ENCODE measurements at places on chromosomes 5 and 9. TPM values are rescaled to one million over a fixed set of nuclear protein-coding genes. Genes with fewer than 3 reads are reported as not detected.

DNA sequence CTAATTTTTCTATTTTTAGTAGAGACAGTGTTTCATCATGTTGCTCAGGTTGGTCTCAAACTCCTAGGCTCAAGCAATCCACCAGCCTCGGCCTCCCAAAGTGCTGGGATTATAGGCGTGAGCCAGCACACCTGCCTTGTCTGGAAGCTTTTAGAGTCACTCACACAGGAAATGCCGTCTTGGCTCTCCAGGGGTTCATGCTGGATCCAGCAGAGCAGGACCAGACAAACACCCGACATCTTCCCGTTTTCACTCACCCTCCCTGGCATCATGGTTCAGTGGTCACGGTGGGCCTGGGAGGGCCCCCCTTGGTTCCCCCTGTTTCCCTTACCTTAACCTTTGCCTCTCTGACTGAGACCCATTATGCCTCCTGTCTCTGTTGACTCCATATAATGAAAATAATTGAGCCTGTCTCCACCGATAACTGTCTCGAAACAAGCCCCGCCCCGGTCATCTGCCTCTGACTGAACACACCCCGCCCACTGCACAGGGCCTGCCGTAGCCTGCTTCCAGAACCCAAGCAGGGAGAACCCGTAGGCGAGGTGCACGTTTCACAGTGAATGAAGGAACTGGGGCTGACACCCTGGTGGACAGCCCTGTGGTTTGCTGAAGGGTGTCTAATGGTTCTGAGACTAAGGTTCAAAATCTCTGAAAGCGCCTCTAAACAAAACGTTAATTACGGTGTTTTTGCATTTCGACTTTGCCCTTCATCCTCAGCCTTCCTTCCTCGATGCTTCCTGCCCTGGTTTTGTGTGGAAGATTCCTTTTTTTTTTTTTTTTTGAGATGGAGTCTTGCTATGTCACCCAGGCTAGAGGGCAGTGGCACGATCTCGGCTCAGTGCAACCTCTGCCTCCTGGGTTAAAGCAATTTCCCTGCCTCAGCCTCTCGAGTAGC, 39.7 kb upstream of the SPRY4 start:
- H3K27ac ChIP-seq, result peak overlapping the region; percentile 51
- no peaks in the 10 kb centered on the region for H3K27me3 ChIP-seq
- no peaks in the 10 kb centered on the region for H3K36me3 ChIP-seq

- H3K27me3 ChIP-seq, result peaks cover 20% of the 10 kb centered on the region
- peak overlapping the region; percentile 64 for H3K27ac ChIP-seq
- H3K4me1 ChIP-seq, result peaks cover 71% of the 10 kb centered on the region
- no peaks in the 10 kb centered on the region for H3K36me3 ChIP-seq
- no peak for DNase-seq
Measured at GRCh38 chr5:139651043-139651834, 3.1 kb downstream of the CXXC5 start.

The EPB41L4B gene
- 1.2 TPM for total RNA-seq

GRCh38 chr5:22669345-22669744, 183.8 kb downstream of the CDH12 start:
- no peak overlapping the region for H3K27ac ChIP-seq
- H3K4me1 ChIP-seq, result no peaks in the 10 kb centered on the region
- no peaks in the 10 kb centered on the region for H3K27me3 ChIP-seq
- no peak for DNase-seq
- H3K36me3 ChIP-seq, result peaks cover under 1% of the 10 kb centered on the region
- no peak overlapping the region for H3K4me3 ChIP-seq

DNA sequence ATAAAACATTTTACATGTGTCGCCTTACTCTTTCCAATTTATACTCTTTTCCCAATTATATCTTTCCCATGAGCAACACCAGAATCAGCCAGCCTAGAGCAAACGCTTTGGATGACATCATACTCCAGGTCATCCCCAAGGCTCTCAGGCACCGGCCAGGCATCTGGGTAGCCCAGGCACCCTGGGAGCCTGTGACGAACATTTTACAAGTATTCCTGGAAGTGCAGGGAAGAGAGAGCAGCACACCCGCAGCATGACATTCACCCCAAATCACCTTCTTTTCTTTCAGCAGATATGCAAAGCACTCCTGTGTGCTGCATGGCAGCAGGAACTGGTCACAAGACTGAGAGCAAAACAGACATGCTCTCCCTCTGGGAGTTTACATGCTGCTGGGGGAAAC, 75.7 kb upstream of the SMIM23 start:
- no peak for DNase-seq
- H3K36me3 ChIP-seq, result no peaks in the 10 kb centered on the region
- peaks cover 13% of the 10 kb centered on the region for H3K4me1 ChIP-seq
- no peak overlapping the region for H3K4me3 ChIP-seq

The BHMT2 gene
- not detected for total RNA-seq

- no peaks in the 10 kb centered on the region for H3K27me3 ChIP-seq
- H3K4me1 ChIP-seq, result peaks cover 10% of the 10 kb centered on the region
- H3K27ac ChIP-seq, result no peak overlapping the region
- H3K4me3 ChIP-seq, result no peak overlapping the region
- DNase-seq, result no peak
Measured at GRCh38 chr5:116395631-116396203, 178.9 kb downstream of the SEMA6A start.

DNA sequence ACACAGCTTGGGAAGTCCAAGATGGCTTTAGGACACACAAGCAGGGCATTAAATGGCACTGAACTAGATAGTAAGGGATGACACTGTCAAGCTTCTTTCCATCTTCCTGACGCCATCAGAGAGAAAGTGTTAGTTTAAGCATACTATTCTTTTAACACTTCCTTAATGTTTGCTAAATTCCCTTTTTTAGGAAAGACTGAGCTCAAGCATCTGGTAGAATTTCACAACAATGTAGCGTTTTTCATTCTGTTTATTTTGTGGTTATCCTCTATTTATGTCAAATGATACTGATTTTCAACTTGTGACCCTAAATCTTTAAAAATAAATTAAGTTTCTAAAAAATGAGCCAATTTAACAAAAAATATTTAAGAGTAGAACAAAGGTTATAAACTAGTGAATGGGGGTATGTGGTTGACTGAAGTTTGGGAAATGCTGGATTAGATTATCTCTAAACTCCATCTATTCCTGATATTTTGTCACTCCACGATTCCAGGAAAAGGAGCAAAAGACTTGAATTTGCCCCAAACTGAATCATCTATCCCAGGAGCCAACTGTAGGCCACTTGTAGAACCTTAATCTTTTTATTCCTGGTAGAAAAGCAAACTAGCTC, 147.4 kb upstream of the KLF9 start:
- DNase-seq, result no peak
- H3K27ac ChIP-seq, result no peak overlapping the region
- H3K36me3 ChIP-seq, result no peaks in the 10 kb centered on the region
- peaks cover 3% of the 10 kb centered on the region for H3K4me1 ChIP-seq
- H3K4me3 ChIP-seq, result no peak overlapping the region

The CDH6 gene
- total RNA-seq, result 233 TPM

DNA sequence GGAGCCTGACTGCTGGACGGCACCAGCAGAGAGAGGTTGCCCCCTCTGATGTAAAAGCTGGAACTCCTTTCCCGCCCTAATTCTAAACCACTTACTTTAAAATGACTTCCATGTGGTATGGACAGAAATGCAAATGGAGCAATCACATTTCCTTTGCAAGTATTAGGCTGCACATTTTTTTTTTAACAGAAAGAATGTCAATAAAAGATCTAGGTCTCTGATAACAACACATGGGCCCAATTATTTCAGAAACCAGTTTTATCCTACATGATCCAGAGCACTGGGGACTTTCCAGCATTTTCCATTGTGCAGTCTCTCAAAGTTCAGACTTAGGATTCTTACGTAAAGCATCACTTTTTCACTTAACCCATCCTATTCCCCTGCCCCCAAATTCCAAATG, 203.7 kb downstream of the NXNL2 start:
- peaks cover 3% of the 10 kb centered on the region for H3K36me3 ChIP-seq
- no peak overlapping the region for H3K27ac ChIP-seq
- H3K27me3 ChIP-seq, result peaks cover 32% of the 10 kb centered on the region
- no peak overlapping the region for H3K4me3 ChIP-seq
- H3K4me1 ChIP-seq, result peaks cover 4% of the 10 kb centered on the region

GRCh38 chr5:178940569-178941360, at the start of gene ZNF454:
Gene ZNF454 (plus strand): TSS chr5:178941198. CDS start chr5:178942792, 1,594 bp downstream.
- H3K4me3 ChIP-seq, result no peak within 1 kb of the TSS
- peaks cover 46% of the 10 kb centered on the region for H3K36me3 ChIP-seq
- H3K27me3 ChIP-seq, result peaks cover 5% of the 10 kb centered on the region
- H3K27ac ChIP-seq, result no peak within 1 kb of the TSS
- no peak for DNase-seq
- no peaks in the 10 kb centered on the region for H3K4me1 ChIP-seq

DNA sequence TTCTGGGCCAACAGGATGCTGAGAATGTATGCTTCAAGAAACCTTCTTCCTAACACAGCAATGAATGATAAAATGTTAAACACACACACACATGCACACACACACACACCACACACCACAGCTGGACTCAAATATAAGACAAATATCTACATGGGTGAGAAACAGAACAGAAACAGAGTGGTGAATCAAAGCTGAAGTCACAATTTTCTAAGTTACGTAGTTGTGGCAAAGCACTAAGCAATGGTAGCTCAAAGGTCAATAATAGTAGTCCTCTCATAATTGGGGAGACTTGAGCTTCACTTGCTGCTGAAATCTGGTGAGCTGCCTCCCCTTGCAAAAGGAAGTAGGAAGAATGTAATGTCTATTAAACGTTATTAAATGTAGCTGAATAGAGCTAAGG, 33.7 kb upstream of the ITGA1 start:
- H3K27me3 ChIP-seq, result no peaks in the 10 kb centered on the region
- no peak for DNase-seq
- no peaks in the 10 kb centered on the region for H3K4me1 ChIP-seq
- no peak overlapping the region for H3K27ac ChIP-seq

DNA sequence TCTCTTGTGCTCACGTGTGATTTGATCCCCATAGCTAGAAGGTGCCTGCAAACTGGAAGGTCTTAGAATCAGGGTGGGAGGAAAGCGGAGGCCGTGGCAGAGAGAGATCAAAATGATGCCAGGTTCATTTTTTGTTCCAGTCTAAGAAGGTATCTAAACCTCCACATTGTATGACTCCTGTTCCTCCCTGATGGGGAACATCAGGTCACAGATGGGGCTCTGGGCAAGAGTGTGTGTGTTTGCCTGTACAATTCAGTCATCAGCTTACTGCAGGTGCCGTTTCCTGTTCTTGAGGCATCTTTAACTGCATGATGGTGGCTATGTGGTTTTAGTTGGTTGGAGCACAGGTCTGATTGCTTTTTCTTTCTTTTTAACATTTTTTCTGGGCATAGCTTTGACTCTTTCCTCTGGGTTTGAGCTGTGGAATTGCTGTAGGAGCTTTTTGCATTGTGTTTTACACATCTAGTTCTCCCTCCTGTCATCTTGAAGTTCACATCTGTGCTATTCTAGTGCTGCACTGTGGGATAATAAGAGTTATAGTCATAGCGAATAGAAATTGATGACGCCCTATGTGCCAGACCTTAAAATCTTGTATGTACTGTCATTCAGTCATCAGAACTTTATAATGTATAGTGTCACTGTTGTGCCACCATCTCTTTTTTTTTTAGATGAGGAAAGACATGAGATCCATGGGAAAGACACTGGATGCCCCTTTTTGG, 30.8 kb downstream of the ARHGAP26 start:
- no peaks in the 10 kb centered on the region for H3K27me3 ChIP-seq
- no peak overlapping the region for H3K27ac ChIP-seq
- H3K4me1 ChIP-seq, result peaks cover 14% of the 10 kb centered on the region
- DNase-seq, result no peak
- no peaks in the 10 kb centered on the region for H3K36me3 ChIP-seq

DNA sequence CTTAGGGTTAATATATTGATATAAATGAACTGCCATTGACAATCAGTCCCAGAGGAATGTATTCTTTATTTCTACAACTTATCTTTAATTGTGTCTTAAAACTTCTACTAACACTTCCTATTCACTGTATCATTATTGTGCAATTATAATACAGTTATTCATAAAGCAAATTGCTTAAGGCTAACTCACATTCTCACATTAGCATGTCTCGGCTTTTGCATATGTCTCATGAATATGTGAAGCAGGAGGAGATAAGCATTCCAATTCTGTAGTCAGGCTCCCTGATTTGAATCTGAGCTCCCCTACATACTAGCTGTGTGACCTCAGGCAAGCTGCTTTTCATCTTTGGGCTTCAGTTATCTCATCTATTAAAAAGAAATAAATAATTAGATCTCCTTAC, 45.4 kb downstream of the PLGRKT start:
- H3K36me3 ChIP-seq, result peaks cover 3% of the 10 kb centered on the region
- no peaks in the 10 kb centered on the region for H3K27me3 ChIP-seq
- peaks cover 9% of the 10 kb centered on the region for H3K4me1 ChIP-seq
- no peak for DNase-seq
- H3K27ac ChIP-seq, result no peak overlapping the region

DNA sequence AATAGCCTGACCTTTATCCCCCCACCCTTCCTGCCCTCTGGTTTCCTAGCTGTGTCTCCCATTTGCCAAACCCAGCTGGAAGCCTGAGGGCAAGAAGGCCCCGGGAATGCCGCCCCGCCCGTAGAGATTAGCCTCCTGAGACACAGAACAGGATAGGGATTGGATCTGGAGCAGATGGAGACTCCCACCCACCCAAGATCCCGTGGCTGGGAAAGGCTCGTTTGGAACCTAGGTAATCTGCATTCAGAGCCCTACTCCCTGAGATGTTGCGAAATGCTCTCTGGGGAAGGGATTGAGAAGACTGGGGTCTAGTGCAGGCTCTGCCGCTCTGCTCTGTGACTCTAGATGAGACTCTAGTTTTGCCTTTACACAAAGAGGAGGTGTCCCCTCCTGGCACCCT, 10.9 kb downstream of the AQP3 start:
- no peaks in the 10 kb centered on the region for H3K36me3 ChIP-seq
- no peak for DNase-seq
- H3K4me3 ChIP-seq, result no peak overlapping the region
- no peaks in the 10 kb centered on the region for H3K27me3 ChIP-seq

DNA sequence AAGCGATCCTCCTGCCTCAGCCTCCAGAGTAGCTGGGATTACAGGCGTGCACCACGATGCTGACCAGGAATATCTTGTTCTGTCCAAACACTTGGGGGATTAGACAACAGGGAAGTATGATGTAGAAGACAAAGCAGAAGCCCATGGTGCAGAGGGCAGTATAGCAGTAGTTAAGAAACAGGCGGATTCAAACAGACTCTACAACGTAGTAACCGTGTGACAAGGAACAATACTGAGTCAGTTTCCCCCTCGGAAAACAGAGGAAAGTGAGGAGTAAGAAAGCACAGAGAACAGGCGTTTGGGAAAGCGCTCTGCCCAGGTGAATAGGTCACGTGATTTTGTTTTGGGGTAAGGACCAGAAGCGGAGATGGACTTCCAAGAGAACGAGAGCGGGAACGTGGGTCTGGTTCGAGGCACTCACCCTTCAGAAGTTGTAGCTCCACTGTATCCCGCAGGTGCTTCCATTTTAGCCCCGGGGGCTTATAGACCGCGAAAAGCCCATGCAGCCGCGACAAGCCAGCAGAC, 306 bp downstream of the TRUB2 start:
- H3K36me3 ChIP-seq, result peaks cover 6% of the 10 kb centered on the region
- peaks cover 26% of the 10 kb centered on the region for H3K4me1 ChIP-seq
- peak overlapping the region; percentile 46 for H3K27ac ChIP-seq
- peak overlapping the region; percentile 98 for H3K4me3 ChIP-seq
- no peak for DNase-seq

- no peak overlapping the region for H3K4me3 ChIP-seq
- H3K27ac ChIP-seq, result no peak overlapping the region
- DNase-seq, result no peak
- H3K36me3 ChIP-seq, result no peaks in the 10 kb centered on the region
Measured at GRCh38 chr5:44747396-44747795, 61.4 kb upstream of the MRPS30 start.

Measured in neural crest cell (in vitro differentiated cells).